Substantia nigra (tissue), 51 donors: ENCODE measurements at places on chromosomes 7 and 10.
A peak's percentile ranks its signal among the peaks of the same experiment; 100 is the strongest.

DNA sequence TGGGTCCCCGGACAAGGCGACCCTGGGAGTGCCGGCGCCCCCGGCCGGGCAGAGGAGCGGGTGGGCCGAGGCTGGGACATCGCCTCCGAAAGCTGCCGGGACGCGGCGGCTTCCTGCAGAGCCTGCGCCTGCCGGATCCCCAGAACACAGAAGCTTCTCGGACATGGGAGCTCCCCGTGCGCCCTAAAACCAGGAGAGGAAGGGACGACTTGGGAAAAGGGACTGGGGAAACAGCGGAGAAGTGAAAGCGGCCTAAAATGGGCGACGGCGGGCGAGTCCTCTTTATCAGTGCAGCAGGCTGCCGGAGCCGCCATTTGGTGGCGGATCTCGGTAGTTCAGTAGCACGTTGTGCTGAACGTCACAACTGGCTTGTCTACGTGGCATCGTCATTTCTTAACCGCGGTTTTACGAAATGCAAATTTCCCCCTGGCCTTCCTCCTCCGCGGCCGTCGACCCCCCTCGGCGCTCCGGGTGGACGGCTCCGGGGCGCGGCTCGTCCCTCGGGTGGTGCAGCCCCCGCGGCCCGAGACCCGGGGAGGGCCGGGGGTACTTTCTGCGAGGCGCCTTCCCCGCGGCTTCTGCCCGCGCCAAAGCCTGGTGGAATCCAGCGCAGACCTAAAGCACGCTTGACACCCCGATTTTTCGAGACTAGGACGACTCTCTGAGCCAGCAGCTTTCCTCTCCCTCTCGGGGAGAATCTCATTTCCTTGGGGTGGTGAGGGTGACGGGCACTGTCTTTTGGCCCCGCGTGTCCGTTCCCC lies 9.9 kb upstream of the SPAG6 start:
- DNase-seq, result peak; percentile 26

DNA sequence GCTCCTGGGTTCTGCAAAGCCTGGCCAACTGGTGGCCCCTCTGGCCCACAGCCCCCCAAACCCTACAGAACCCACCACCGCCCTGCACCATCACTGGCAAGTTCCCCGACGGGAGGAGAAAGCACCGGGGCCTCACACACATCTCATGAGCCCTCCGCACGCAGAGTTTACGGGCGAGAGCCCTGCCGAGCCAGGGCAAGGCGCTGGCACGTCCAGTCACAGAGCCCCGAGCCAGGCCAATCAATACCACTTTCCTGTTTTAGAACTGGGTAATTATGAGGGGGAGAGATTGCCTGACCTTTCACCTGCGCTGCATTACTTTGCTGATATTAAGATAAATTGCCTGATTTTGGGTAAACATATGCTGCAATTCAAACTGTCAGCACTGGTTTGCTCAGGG lies 113.3 kb downstream of the EBF3 start:
- no peak for DNase-seq

- DNase-seq, result no peak
Measured at GRCh38 chr10:118534136-118534535, 61.3 kb downstream of the PRLHR start.

- no peak for DNase-seq
Measured at GRCh38 chr10:27995311-27995710, 3.6 kb downstream of the ODAD2 start.

- no peak for DNase-seq
Measured at GRCh38 chr7:96837593-96837992, 127.9 kb upstream of the SEM1 start.
